ENCODE measurements at places on chromosomes 4 and X.

- DNase-seq, result no peak
These were observed 9.1 kb downstream of the NSG1 start for GRCh38 chr4:4395849-4396627.

DNA sequence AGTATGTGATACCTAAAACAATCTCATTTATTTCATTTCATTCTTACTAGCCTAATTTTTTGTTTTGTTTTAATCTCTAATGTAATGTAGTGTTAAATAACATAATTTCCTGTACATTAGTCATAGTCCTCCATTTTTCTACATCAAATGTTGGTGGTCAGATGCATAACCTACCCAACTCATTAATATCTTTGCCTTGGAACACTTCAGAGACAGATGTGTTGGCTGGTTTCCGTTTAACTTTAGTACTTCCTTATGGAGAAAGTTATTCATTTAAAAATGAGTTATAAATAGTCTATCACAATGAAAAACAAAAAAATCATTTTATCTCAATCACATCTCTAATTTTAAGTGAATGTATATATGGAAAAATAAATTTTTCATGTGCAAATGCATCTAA, 190.2 kb downstream of the ANTXR2 start:
- no peak for DNase-seq

DNA sequence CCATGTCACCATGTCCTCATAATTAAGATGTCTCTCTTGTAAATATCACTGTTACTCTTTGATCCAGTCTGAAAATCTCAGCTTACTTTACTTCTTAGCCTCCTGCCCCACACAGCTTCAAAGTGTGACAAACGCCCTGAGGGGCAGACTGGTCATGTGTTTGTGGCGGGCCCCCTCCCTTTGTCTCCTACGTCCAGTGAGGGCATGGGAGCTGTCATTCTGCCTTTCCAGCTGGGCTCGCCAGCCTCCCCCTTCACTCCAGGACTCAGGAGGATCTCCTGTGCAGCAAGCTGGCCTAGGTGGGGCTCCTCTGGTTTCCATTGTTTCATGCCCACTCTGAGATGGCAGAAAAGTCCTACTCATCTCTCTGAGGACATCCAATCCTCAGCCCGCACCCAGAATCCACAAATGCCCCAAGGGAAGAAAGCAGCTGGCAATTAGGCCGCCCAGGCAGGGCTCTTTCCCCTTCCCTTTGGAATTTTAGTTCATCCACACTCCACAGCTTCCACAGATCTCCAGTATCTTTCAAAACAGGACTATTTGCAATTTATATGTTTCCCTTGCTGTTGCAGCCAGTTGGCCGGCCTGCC, 86.4 kb upstream of the C4orf50 start:
- no peak for DNase-seq

DNA sequence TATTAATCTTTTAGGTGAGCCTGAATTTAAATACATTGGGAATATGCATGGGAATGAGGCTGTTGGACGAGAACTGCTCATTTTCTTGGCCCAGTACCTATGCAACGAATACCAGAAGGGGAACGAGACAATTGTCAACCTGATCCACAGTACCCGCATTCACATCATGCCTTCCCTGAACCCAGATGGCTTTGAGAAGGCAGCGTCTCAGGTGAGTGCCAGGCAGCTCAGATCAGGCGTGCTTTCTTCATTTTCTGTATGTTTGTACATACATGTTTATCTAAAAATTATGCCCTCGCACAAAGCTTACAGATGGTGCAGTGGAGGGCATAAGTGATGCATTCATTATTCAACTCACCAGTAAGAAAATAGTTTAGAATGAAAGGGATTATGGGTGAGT, 85.6 kb downstream of the CPE start:
- DNase-seq, result no peak

DNA sequence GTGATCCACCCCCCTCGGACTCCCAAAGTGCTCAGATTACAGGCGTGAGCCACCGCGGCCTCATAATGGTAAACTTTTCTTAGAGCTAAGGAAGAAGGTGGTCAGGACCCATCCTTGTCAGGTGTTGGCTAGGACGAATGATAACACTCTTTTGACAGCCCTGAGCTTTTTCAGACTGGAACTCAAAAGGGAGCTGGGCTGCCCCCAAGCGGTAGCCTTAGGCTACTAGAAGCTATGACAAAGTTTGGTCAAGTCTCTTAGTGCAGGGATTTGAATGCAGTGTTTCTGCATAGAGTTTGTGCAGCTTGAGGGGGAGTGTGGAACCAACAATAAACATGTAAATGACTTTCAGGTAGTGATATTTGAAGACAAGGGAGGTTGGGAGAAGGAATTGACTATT, 11.8 kb upstream of the HSD17B10 start:
- DNase-seq, result peak; percentile 44

- no peak for DNase-seq
These were observed 372.7 kb downstream of the INPP4B start for GRCh38 chr4:142473218-142473959.

DNA sequence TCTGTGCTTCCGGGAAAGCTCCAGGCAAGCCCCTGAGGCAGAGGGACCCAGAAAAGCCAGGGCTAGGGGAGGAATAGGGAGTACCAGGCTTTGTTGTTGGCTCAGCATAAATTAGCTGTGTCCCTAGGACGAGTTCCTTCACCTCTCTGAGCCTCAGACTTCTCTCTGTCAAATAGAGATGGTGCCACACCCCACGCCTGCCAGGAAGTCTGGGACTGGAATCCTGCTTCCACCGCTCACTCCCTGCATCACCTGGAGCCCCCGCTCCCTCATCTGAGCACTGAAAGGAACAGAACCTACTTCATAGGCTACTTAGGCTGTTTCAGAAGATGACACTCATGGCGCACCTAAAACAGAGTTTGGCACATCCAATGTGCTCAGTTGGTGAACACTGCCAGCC, 8.1 kb upstream of the JAKMIP1 start:
- no peak for DNase-seq

DNA sequence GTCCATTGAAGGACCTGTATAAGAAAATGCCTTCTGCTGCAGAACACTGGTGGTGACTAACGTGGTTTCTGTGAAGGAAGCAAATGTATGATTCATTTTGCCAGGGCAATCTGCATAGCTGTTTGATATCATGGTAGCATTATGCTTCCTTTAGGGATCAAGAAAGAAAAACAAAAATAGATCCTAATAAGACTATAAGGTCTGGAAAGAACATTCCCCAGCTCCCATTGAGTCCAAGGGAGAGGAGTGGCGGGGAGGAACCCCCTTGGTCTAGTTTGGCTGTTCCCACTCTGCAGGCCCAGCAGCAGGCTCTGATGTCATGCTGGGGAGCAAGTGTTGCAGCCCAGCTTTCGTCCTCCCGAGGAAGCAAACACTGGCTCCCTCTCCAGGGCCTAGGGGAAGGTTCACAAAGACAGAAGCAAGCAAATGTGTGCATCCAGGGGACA, 154.5 kb upstream of the GALNT7 start:
- no peak for DNase-seq

DNA sequence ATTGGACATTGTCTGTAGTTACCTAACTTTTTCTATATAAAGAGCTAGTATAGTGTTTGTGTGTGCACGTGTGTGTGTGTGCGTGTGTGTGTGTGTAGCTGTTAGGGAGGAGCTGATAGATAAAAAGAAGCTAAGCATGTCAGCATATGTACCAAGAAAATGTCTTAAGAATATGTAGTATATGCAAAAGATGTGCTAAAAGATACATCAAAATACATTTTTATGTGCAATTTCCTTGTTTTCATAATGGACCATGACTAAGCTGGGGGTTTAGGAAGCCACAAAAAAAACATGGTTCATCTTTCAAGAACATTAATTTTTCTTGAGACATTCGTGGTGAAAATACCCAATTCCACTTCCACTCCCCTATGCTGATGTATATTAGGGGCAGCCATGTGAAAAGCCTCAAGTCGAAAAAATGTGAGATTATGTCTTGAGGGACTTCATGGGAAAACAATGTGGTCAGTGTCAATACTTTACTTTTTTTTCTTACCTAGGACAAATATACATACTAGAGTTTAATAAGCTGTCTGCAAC, 1599.7 kb downstream of the ARAP2 start:
- DNase-seq, result no peak

GRCh38 chr4:64729561-64729960, 320.3 kb upstream of the TECRL start:
- DNase-seq, result no peak

Measured in stimulated activated naive CD8-positive, alpha-beta T cell treated with anti-CD3 and anti-CD28 coated beads, Interleukin-15, Interleukin-2, amounts not matched to agents 100 U/mL and 50 U/mL, for 24 hours (primary cell).